Dermis microvascular lymphatic vessel endothelial cell (primary cell): ENCODE measurements at places on chromosomes 1 and 21. TPM values are rescaled to one million over a fixed set of nuclear protein-coding genes. Genes with fewer than 3 reads are reported as not detected.

Gene MINDY1
- total RNA-seq = 9.0 and 9.5 TPM in 2 replicates

Gene CD244
- total RNA-seq = not detected in 2 replicates

Gene CRB1
- under 0.01 TPM in 1 of 2 replicates, not detected in the other for total RNA-seq

Gene SPRR1A
- total RNA-seq = not detected in 2 replicates

Gene FCAMR
- total RNA-seq = not detected in 2 replicates

Gene EVA1C
- 15.9 and 23.4 TPM in 2 replicates for total RNA-seq

Gene UQCRHL
- total RNA-seq = 0.76 and 4.0 TPM in 2 replicates

Gene AADACL4
- total RNA-seq = not detected in 2 replicates

Gene PHACTR4
- 14.0 and 18.8 TPM in 2 replicates for total RNA-seq

Gene CD34
- 12.6 and 19.8 TPM in 2 replicates for total RNA-seq

Gene KCNJ10
- not detected in 2 replicates for total RNA-seq

Gene SLAMF1
- under 0.01 and 0.13 TPM in 2 replicates for total RNA-seq

Gene THEM5
- not detected in 2 replicates for total RNA-seq

Gene WNT3A
- not detected in 2 replicates for total RNA-seq

Gene PRMT6
- total RNA-seq = 12.6 and 14.0 TPM in 2 replicates

Gene SPATA45
- total RNA-seq = not detected in 2 replicates

Gene ZNF695
- total RNA-seq = 1.0 and 2.4 TPM in 2 replicates

Gene LMX1A
- total RNA-seq = not detected in 2 replicates

Gene NTMT2
- total RNA-seq = not detected in 2 replicates

Gene SLC1A7
- total RNA-seq = not detected in 2 replicates

Gene LMOD1
- total RNA-seq = under 0.01 TPM in 1 of 2 replicates, not detected in the other

Gene ZBTB48
- 9.5 and 14.0 TPM in 2 replicates for total RNA-seq

Gene KMO
- not detected in 2 replicates for total RNA-seq

Gene KRTAP19-2
- total RNA-seq = not detected in 2 replicates

Gene STIL
- 4.6 and 7.2 TPM in 2 replicates for total RNA-seq

Gene GPX7
- 15.0 and 20.7 TPM in 2 replicates for total RNA-seq

Gene PTAFR
- total RNA-seq = 0.13 TPM in 2 replicates

Gene BSND
- under 0.01 TPM in 1 of 2 replicates, not detected in the other for total RNA-seq

Gene LCE1E
- not detected in 2 replicates for total RNA-seq

Gene PROK1
- not detected in 2 replicates for total RNA-seq

Gene ILDR2
- total RNA-seq = under 0.01 TPM in 1 of 2 replicates, not detected in the other

Gene EVA1B
- 71.5 and 102 TPM in 2 replicates for total RNA-seq

Gene TRIM58
- under 0.01 and 0.25 TPM in 2 replicates for total RNA-seq

Gene PCAT6
- total RNA-seq = 0.13 and 0.25 TPM in 2 replicates

Gene WNT9A
- 0.64 and 0.76 TPM in 2 replicates for total RNA-seq

Gene VWA5B1
- not detected in 2 replicates for total RNA-seq

Gene CHIA
- total RNA-seq = not detected in 2 replicates

Gene HMCN1
- 4.0 and 21.5 TPM in 2 replicates for total RNA-seq

Gene PTPN14
- 54.3 and 61.8 TPM in 2 replicates for total RNA-seq

Gene TACSTD2
- total RNA-seq = 5.1 and 17.1 TPM in 2 replicates

Gene MYBPH
- total RNA-seq = not detected in 2 replicates

Gene NPL
- total RNA-seq = 2.3 and 4.0 TPM in 2 replicates

Gene ZSWIM5
- total RNA-seq = 3.7 and 14.7 TPM in 2 replicates
